ENCODE measurements at places on chromosomes 1 and 21.

DNA sequence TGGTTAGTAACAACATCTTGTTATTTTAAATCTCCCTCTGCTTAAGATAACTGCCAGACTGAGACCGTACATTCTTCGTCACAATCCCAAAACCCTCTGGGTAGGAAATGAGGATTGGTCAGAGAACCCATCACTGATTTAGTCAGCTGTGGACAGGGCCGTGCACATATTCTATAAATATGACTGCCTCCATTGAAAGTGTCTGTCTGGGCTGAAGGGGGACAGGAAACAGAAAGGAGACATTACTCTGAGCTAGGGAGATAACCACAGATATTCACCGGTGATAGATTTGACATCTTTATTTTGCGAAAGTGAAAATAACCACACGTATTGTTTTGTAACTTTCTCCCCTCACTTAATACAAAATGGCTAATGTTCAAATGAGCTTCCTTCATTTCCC, 36.9 kb upstream of the ST6GALNAC5 start:
- DNase-seq, result no peak

GRCh38 chr1:98296681-98297080, 364.8 kb upstream of the SNX7 start:
- no peak for DNase-seq

- no peak for DNase-seq
Measured at GRCh38 chr1:234745844-234746797, 136.1 kb upstream of the IRF2BP2 start.

GRCh38 chr1:59678493-59679228, 136.1 kb upstream of the HOOK1 start:
- DNase-seq, result no peak

DNA sequence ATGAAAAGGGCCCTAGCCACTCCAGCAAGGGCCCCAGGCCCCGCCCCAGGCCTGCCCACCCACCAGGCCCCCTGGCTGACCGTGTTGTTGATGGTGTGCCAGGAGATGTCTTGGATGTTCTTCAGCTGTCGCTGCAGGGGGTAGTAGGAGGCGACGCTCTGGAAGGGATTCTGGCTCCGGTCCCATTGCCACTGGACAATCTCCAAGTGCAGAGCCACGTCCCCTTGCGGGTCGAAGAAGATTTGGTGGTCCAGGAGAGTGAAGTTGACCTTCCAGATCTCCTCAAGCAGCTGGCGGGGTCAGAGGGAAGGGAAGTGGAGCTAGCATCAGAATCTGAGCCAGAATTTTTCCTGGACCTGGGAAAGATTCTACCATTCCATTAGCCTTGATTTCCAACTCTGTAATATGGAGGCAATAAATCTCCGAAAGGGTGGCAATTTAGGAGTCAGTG, 10.2 kb downstream of the TAS1R2 start:
- no peak for DNase-seq

DNA sequence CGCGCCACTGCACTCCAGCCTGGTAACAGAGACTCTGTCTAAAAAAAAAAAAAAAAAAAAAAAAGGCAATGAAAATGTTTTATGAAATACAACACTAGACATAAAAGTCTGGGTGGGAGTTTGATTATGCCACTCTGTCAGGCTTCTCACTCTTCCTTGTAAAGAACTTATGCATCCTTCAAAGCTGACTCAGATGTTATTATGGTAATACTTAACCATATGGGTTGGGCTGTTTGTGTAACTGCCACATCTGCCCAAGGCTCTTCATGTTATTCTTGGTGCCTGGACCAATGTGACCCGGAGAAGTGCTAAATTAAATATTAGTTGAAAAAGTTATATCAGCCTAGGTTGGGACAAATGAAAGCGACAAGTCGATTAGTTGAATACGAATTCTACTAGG, 23.8 kb downstream of the FAM89A start:
- DNase-seq, result no peak

- no peak for DNase-seq
Measured at GRCh38 chr1:7322283-7322785, 448.8 kb upstream of the VAMP3 start.

- DNase-seq, result no peak
Measured at GRCh38 chr1:192610112-192610889, 25.6 kb upstream of the RGS13 start.

DNA sequence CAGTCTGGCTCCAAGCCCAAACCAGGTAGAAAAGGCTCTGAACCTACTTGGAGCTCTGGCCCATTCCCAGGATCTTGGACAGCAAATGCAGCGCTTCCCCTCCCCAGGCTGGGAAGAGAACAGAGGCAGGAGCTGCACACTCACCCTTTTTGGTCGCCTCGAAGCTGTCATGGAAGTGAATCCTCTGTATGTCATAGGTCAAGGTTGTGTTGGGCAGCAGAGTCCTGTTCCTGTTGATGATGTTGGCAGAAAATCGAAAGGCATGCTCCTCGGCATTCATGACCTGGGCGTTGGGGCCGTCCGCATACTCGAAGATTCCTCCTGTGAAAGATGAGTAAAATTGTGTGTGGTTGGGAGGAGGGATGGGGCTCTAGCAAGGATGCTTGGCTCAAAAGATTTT, 143.5 kb downstream of the GRIK3 start:
- DNase-seq, result no peak

DNA sequence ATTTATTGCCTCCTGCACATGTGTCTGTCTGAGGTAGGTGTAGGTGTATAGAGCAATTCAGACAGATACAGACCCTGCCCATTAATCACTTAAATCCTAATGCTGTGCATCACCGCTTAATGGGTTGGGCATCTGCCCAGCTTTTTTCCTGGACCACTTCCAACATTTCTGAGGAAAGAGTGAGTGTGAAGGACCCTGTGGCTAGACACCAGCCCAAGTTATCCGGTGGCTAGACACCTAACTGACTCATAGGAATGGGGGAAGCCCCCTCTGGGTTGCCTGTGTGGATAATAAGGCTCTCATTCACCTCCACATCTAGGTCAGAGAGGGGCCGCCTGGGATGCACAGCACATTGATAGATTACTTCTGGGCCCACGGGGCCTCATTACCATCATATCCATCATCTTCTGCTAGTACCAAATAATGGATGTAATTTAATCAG, 121.1 kb upstream of the RAVER2 start:
- no peak for DNase-seq

GRCh38 chr1:206478746-206479145, 8.5 kb downstream of the IKBKE start:
- DNase-seq, result no peak

DNA sequence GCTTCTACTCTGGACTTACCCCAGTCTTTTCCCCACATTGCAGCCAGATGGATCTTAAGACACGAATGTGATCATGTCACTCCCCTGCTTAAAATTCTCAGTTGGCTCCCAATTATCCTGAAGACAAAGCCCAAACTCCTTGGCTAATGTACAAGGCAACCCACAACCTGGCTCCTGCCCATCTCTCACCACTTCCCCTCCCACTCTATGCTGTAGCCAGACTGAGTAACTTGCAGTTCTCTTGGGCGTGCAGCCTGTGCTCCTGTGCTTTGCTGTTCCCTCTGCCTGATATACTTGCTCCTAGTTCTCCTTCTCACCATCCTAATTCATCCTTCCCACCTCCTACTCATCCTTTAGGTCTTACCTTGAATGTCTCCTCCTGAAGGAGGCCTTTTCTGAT, 56.2 kb downstream of the LGR6 start:
- DNase-seq, result no peak

GRCh38 chr1:186812570-186812969, 16.2 kb upstream of the PLA2G4A start:
- DNase-seq, result no peak

- no peak for DNase-seq
Measured at GRCh38 chr1:154145986-154146385, 8.9 kb downstream of the NUP210L start.

Measured in NCI-H526 (cell line).